ENCODE measurements at places on chromosomes 1 and 21.

DNA sequence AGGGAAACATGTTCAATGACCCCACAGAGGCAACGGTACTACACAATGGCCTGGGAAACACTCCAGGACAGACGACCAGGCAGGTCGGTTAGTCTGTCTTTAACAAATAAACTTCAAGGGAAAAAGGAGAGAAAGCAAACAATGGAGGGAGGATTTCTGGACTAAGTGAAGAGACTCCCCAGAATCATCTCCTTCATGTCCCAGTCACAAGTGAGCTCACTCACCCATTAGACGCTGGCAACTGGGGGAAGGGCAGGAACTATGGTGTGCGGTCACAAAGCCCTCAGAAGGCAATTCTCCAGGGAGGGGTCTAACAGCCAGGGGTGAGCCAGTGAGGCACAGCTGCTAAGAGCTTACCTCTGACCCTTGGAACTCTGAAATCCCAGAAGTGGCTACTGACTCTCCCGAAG, 55.7 kb upstream of the NADK start:
- no peak for DNase-seq

DNA sequence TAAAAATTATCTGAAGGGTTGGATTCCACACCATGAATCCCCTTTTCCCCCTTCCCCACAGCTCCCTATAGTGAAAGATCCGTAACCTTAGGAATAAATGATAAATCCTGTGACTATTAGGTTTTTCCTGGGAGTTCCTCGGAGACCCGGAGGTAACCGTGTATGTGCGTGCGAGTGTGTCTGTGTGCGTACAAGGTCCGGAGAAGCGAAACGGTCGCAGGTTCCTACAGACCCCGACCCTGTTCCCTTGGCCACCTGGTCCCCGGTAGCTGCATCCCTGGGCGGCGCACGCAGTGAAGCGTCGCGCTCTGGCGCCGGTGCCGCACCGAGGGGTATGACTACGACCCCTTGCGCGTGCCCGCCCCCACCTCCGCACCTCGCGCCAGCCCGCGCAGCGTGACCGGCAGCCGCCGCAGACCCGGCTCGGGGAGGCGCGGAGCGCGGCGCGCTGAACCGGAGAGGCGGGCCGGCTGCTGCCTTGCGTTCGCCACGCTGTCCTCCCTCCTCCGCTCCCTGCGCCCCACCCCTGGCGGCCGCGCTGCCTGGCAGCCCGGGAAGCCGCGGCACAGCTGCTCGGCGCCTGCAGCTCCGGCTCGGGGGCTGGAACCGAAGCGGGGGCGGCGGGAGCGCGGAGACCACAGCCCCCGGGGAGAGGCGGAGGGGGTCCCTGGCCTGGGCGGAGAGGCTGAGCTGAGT, at the start of gene AK5:
Gene AK5, plus strand, starts transcription at position 529 of the 696 bp plus-strand sequence. CDS start 295 bp downstream, outside the sequence.
- DNase-seq, result peak; percentile 44

GRCh38 chr21:29237110-29238052, 61.3 kb upstream of the BACH1 start:
- DNase-seq, result no peak

- DNase-seq, result no peak
Measured at GRCh38 chr21:43758811-43759210, 17.3 kb downstream of the CSTB start.

DNA sequence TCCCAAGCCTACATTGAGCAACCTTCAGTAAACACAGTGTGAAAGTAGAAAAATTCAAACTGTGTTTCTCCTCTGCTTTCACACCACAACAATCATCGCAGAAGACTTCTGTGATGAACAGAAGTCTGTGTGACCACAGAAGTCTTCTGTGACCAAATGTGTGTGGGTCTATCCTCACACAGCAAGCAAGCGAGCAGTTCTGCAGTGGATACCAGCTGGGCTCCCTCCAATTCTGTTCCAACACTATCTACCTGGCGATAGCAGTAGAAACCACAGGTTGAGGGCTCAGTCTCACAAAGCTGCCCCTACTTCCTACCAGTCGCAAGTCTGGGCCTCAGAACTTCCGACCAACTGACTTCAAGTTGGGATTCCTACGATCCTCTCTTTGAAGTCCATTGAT, 21.0 kb upstream of the RAP1A start:
- peak; percentile 32 for DNase-seq

DNA sequence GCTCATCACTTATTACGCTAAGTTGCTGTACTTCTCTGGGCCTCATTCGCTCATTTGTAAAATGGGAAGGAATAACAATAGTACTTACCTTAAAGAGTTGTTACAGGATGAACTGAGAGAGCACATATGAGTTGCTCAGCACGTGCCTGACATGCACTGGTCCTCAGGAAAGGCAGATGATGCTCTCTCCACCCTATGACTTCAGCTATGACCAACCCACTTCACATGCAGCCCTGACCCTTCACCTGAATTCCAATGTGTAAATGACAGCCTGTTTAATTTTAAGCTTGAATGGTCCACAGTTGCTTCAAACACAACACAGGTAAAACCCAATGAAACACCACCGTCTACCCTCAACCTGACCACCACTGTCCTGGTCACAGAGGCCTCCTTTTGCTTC, 32.9 kb downstream of the GADD45A start:
- DNase-seq, result no peak

DNA sequence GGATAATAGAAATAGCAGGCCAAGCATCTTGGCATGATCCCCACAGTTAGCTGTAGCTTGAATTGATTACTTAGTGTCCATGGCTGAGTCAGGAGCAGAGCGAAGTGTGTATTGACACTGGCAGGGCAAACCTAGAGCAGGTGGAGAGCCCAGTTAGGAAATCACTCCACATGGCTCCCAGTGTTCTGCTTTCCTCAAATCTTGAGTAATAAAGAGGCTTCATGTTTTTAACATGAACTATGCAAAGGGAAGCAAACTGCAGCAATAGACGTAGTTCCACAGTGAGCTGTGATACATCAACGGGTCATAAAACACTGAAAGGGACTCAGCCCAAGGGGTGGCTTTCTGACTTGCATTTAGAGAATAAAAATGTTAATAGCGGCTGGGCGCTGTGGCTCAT, 28.9 kb downstream of the RHEX start:
- no peak for DNase-seq

- no peak for DNase-seq
Measured at GRCh38 chr1:87872189-87872588, 543.5 kb downstream of the LMO4 start.

GRCh38 chr1:228494391-228494790, 7.2 kb downstream of the RNF187 start:
- no peak for DNase-seq

- no peak for DNase-seq
Measured at GRCh38 chr21:17900281-17900989, 81.3 kb upstream of the C21orf91 start.

GRCh38 chr1:186149591-186149990, 225.5 kb downstream of the TPR start:
- no peak for DNase-seq

DNA sequence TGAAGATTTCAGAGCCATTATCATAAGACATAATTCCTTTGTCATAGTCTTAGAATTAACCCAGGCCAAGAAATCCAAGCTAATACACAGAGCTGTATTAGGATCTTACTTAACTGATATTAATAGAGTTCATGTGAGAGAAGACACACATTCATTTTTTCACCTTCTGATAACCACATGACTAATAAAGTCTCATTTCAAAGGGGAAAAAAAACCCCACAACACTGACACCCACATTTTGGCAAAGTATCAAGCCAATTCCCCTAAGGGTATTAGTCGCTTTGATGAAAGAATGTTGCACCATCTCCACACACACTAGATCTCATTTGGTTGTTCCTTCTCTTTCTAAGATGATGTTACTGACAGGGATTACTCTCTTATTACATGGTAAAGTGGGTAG, 344.4 kb upstream of the ESRRG start:
- no peak for DNase-seq

- DNase-seq, result no peak
Measured at GRCh38 chr1:10681296-10682107, 114.9 kb downstream of the CASZ1 start.

- no peak for DNase-seq
Measured at GRCh38 chr1:9809100-9809510, 14.7 kb downstream of the CLSTN1 start.

GRCh38 chr21:42533306-42533962, 19.8 kb downstream of the SLC37A1 start:
- no peak for DNase-seq

GRCh38 chr1:81179242-81179641, 621.5 kb upstream of the ADGRL2 start:
- DNase-seq, result no peak

- no peak for DNase-seq
Measured at GRCh38 chr1:209787551-209787950, 3.2 kb upstream of the C1orf74 start.

- DNase-seq, result peak; percentile 53
Measured at GRCh38 chr1:173420330-173420806, 56.8 kb upstream of the PRDX6 start.

- DNase-seq, result no peak
Measured at GRCh38 chr1:111618961-111619634, 491 bp upstream of the RAP1A start.

DNA sequence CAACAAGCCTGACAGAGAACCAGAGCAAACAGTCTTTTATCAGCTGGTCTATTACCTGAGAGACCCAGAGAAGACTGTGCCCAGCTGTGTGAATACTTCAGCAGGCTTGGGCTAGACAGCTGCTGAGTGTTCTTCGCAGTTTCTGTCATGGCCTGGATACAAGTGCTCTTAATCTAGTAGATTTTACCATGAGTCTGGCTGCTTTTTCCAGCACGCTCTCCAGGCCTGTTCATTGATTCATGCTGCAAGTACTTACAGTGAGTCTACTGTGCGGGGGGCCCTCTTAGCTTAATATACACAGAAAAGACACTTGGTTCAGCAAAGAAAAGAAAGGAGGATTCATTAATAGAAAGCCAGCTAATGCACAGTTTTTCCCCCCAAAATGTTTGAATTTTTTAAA, 48.5 kb downstream of the RGS7 start:
- DNase-seq, result no peak

DNA sequence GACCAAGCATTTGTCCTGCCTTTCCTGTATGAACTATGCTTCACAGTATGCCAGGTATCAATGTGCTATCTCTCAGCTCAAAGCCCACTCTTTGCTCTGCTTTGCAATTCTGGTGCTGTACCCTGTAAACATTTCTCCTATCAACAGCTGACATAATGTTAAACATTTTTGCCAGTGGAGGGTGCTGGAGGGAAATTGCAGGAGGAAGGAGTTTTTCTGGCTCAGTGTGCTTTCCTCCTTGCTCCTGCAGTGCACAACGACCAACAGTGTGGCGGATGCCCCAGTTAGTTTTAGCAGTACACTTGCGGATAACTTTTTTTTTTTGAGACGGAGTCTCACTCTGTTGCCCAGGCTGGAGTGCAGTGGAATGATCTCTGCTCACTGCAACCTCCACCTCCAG, 67.1 kb upstream of the PTGFRN start:
- no peak for DNase-seq

GRCh38 chr1:221788466-221788865, 46.6 kb upstream of the DUSP10 start:
- no peak for DNase-seq

GRCh38 chr1:192830595-192831246, 21.9 kb downstream of the RGS2 start:
- no peak for DNase-seq

- DNase-seq, result no peak
Measured at GRCh38 chr21:41631564-41632461, 123.9 kb upstream of the TMPRSS2 start.

- no peak for DNase-seq
Measured at GRCh38 chr1:193931356-193931755, 744.9 kb upstream of the B3GALT2 start.

DNA sequence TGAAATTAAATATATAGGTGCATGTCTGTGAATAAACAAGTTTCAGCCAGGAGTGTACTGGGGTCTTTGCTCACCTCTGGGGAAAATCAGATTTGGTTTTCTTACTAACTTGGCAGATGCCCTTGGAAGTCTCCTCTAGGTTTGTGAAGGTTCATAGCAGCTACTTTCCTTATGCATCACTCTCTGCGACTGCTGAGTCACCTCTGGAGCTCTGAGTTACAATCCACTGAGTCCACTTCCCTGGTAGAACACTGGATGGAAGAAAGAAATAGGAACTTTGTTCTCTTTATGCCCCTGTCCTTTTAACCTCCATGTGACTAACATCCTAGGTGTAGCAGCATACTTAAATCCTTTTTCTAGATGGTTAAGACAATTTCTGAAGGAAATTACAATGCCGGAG, 4.4 kb upstream of the FASLG start:
- no peak for DNase-seq

DNA sequence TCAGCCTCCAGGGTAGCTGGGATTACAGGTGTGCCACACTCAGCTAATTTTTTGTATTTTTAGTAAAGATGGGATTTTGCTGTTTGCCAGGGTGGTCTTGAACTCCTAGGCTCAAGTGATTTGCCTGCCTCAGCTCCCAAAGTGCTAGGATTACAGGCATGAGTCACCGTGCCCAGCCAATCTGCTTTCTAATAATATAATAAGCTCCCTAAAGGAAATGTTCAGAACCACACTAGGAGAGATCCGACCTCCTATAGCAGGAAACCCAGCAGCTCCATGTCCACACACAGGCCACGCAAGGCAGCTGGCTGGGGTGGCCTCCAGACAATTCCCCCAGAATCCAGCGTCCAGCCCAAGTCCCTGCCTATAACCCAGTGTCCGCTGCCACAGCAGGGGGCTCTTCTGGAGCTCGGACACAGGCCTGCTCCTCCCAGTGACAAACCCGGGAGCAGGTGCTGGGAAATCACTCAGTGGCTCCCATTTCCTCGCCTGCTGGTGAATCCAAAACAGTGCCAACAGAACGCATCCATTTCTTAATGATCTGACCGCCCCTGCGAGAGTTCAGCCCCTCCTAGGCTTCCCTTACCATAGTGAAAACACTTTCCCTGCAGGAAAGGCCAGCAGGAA, 7.5 kb downstream of the RIPK4 start:
- DNase-seq, result no peak

Measured in activated naive CD4-positive, alpha-beta T cell treated with Interleukin-2 at 50 U/mL for 16 hours (primary cell).